ENCODE measurements at places on chromosomes 3 and 15. TPM values are rescaled to one million over a fixed set of nuclear protein-coding genes. Genes with fewer than 3 reads are reported as not detected.

The STRC gene
- not detected for total RNA-seq

The INSYN1 gene
- 5.6 TPM for total RNA-seq

The LINGO1 gene
- 0.15 TPM for total RNA-seq

The TRPM1 gene
- total RNA-seq, result not detected

The ACKR2 gene
- total RNA-seq, result 0.39 TPM

The TICRR gene
- total RNA-seq, result 0.69 TPM

The MED12L gene
- total RNA-seq, result 0.05 TPM

The THUMPD3 gene
- 37.2 TPM for total RNA-seq

The PRICKLE2 gene
- 35.1 TPM for total RNA-seq

The FOXB1 gene
- not detected for total RNA-seq

The RBPMS2 gene
- total RNA-seq, result 0.24 TPM

The MOBP gene
- not detected for total RNA-seq

The AQR gene
- total RNA-seq, result 12.0 TPM

The LDHAL6B gene
- total RNA-seq, result not detected

The LARP6 gene
- 65.8 TPM for total RNA-seq
